ENCODE measurements at places on chromosomes 7 and 10.

DNA sequence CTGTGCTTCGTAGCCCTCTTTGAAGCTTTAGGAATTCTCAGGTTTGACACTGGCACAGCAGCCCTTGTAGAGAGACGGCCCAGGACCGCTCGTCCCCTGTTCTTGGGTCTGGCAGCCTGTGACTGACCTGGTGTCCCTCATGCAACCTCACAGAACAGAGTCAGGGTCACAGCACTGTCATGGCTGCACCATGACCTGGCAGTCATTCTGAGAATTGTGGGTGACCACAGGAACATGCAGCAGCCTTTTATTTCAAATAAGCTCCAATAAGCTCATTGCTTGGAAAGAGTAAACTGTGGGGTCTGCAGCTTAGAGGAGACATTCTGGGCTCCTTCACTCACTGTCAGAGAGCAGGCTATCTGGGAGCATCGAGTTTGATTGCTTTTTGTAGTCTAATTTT, 42.5 kb downstream of the MYO1G start:
- DNase-seq, result no peak

- no peak for DNase-seq
These were observed 176.1 kb upstream of the KLF6 start for GRCh38 chr10:3961082-3961481.

DNA sequence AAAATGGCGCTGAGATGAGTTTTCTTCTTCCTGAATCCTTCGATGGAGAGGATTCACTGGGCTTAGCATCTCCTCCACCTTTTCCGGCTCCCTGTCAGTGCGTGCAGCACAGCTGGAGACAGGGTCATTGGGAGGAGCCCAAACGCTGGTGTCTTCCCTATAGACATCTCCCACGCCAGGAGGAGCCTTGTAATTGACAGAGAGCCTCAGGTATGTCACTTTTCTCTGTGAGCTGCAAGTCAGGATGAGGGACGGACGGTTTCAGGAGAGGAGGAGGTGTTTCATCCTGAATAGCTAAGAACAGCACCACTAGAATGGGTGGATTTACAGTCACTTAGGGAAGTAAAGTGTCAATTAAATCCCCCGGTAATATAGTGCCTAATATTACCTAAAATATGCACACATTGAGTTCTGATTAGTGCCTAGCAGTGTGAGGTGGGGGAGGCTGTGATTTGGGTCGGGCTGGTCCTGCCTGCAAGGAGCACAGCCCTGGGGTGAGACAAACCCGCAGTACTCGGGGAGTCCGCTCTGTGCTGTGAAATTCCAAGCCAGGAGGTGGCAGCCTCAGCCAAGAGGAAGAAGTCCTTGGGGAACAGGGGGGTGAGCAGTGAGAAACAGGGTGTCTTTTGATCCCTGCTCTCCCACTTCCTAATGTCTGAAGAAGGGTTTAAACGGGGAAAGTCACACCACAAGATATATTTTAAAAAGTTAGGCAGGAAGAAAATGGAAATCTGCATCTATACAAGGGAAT, 28.2 kb downstream of the IL15RA start:
- no peak for DNase-seq

DNA sequence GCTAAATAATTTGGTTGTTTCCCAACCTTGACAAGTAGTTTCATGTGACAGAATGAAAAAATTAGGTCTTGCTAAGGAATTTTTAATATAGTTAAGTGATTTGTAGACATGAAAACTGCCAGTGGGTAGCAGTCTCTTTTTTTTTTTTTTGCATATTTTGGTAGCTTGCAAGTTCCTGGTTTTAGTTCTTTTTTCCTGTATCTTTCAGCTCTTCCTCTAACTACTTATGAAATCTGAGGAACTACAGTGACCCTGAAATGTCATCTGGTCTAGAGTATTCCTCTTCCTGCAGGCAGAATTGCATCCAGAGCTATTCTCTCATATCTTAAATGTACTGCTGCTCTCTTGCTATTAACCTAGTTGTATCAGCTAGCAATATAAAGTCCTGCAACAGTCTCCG, 160.4 kb downstream of the HDAC9 start:
- DNase-seq, result no peak

GRCh38 chr7:71251706-71252105, 119.8 kb downstream of the GALNT17 start:
- DNase-seq, result no peak

DNA sequence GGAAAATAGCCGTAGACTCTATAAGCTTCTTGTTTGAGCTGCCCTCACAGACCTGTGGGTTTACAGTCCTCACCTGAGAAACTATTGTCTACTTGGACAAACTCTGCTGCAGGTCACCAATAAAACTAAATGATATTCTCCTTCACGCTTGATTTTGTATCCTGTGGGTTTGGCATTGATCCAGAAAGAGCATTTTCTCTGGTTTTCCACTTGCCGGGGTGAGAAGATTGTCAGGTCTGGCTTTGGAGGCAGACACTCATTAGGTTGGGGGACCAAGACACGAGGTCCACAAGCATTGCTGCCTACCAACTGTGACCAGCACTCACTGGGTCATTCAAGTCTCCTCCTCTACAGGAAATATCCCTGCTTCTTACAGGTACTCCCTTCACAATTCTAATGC, 68.5 kb downstream of the CDC14C start:
- no peak for DNase-seq

DNA sequence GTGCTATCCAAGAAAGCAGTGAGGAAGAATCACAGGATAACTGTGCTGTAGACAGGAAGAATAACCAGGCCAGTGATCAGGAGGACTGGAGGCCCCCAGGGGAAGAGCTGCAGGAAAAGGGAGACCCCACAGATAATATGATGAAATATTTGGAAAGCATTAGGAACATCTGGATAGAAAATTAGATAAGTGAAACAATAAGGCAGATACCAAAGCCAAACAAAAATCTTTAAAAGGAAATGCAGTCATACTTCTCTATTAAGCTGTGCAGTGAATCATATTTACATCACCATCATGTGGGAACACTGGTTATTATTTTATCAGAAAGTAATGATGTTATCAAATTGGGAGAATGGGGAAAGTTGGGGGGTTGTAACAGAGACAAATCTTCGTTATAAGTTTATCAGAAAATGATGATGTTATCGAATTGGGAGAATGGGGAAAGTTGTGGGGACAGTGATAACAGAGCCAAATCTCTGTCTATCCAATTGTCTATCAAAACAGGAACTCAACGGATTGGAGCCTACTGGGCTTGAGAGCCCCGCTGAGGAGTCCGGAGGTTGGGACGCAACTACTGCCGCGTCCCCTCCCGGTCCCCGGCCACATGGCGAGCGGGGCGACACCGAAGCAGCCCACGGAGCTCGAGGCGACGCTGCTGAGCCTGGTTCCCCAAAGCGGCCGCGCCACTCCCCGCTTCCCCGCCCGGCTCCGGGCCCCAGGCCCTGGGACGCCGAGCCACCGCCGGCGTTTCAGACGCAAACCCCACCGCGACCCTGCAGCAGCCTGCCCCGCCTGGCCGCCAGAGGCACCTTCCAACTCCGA, 14.0 kb upstream of the RALA start:
- DNase-seq, result no peak

DNA sequence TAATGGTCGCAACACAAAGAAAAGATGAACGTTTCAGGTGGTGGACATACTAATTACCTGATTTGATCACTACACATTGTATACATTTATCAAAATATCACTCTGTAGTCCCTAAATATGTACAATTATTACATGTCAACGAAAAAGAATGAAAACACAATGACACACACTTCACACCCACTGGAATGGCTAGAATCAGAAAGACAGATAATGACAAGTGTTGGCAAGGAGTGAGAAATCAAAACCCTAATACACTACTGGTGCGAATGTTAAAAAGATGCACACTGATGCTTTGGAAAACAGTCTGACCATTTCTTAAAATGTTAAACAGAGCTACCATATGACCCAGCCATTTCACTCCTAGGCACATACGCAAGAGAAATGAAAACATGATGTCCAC, 2.3 kb downstream of the COA1 start:
- no peak for DNase-seq

GRCh38 chr10:51308116-51308515, 233.8 kb downstream of the PRKG1 start:
- DNase-seq, result no peak

GRCh38 chr10:92572362-92573090, 1.4 kb downstream of the IDE start:
- no peak for DNase-seq

DNA sequence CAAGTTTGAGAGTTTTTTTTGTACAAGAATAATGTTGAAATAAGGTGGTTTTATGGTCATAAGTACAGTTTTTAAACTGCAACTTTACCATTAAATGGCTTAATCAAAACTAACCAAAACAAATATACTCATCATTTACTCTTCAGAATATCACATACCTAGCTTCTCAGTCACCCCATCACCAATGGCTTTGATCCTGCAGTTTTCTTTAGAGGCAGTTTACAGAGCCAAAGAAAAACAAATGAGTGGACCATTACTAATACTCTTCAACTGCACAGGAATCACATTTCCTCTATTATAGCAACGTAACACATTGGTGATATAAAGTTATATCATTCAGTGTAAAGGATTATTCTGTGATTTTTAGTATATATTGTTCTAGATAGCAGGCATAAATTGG, 576.1 kb upstream of the LRRTM3 start:
- DNase-seq, result no peak

GRCh38 chr7:133164498-133164897, 82.6 kb upstream of the CHCHD3 start:
- DNase-seq, result no peak

- DNase-seq, result no peak
These were observed 33.3 kb downstream of the GBX1 start for GRCh38 chr7:151133986-151134742.

GRCh38 chr7:48033922-48034321, 1.4 kb upstream of the C7orf57 start:
- DNase-seq, result no peak

DNA sequence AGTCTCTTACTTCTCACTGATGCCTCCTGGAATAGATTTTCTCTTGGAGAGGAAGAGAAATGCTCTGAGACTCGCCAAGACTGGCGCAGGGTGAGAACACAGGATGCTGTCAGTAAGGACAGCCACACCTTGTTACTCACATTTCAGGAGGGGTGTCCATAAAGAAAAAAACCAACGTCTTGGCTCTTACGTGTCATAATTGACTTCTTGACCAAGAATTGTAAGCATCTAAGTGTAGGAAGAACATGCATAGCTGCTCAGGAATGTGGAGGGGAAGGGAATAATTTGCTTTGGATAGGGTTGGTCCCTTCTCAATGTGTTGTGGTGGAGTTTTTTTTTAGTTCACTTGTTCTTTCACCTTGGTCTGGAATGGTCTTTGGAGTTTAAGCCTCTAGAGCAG, 43.8 kb upstream of the ZNF438 start:
- DNase-seq, result no peak

GRCh38 chr7:27527348-27527714, 135.4 kb downstream of the HIBADH start:
- no peak for DNase-seq

- DNase-seq, result no peak
These were observed 124.9 kb downstream of the ANLN start for GRCh38 chr7:36514289-36515243.

DNA sequence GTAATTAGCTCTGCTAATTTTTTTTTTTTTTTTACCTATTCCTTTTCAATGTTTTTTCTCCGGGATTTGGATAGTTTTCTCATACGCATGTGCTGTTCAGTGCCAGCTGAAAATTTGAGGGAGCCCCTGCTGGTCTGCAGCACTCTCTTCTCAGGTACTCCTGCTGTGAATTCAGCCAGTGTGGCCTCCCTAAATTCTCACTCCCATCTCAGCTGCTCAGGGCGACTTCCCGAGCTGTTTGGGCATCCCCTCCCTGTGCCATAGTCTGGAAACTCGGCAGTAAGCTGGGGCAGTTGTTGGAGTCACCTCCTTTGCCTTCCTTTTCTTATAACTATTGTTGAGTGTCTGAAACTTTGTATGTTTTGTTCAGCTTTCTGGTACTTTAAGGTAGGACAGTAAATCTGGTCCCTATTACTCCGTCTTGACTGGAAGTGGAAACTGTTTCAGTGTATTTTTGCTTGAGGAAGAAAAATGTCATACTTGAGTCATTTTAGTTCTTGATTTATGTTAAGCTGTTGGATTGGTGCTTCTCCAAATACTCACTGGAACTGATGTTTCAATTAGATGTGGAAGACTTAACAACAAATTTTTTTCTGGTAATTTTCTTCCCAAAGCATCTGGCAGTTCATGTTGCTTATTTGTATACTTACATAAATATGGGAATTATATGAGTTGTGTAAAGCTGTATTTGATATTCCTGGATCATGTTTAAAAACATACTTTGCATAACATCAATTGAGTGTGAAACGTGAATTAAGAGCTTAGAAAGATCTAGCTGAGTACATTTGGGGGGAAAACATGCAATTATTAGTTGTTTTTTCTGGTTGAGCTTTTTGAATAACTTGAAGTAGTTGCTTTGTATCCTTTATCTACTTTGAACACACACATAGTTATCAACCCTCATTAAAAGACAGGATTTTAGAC, 33.7 kb downstream of the MINPP1 start:
- no peak for DNase-seq

DNA sequence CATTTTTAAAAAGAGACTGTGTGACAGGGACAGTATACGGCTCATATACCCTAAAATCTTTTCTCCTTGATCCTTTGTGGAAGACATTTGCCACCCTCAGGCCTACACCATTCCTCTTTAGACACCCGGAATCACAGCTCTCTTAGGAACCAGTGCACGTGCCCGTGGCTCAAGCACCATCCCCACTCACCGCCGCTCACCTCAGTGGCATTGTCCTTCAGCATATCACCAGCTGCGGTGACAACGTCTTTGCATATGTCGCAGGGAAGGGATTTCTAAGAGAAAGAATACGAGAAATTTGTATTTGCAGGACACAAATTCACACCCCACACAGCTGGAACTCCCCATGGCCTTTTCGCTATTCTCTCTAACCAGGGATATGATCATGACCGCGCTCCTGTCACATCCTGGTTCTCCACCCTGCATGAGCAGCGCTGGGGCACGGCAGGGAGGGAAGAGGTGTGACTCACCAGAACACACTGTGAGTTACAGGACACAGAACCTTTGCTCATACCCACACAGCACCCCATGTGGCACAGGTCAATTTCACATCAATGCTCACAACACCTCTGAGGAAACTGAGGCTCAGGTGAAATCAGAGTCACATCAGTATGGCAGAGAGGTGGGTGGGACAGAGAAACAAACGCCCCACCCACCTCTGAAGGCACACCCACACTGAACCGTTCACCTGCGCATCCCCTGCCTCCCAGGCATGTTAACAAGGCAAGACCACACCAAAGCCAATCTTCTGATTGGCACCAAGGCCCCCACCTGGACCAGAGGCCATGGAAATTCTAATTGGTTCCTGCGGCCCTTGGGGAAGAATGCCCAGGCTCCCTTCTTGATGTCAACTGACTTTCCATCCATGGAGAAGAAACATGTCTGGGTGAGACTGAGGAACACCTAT, 19.2 kb downstream of the PSAP start:
- DNase-seq, result no peak

- no peak for DNase-seq
These were observed at the start of gene HOXA6 for GRCh38 chr7:27147199-27148030. Gene HOXA6, minus strand, starts transcription at chr7:27147774. Its CDS starts 25 bp downstream, at chr7:27147749.

- no peak for DNase-seq
These were observed 28.1 kb downstream of the STAMBPL1 start for GRCh38 chr10:88908194-88908593.

- no peak for DNase-seq
These were observed 9.7 kb downstream of the ASB10 start for GRCh38 chr7:151177310-151177709.
